ENCODE measurements at places on chromosomes 4 and X.
A peak's percentile ranks its signal among the peaks of the same experiment; 100 is the strongest.

- no peak for DNase-seq
Observed at GRCh38 chr4:35966566-35966965, 277.7 kb downstream of the ARAP2 start.

- no peak for DNase-seq
Observed at GRCh38 chrX:132231587-132231986, 12.3 kb upstream of the RAP2C start.

- DNase-seq, result no peak
Observed at GRCh38 chr4:147816382-147817254, 84.7 kb downstream of the ARHGAP10 start.

DNA sequence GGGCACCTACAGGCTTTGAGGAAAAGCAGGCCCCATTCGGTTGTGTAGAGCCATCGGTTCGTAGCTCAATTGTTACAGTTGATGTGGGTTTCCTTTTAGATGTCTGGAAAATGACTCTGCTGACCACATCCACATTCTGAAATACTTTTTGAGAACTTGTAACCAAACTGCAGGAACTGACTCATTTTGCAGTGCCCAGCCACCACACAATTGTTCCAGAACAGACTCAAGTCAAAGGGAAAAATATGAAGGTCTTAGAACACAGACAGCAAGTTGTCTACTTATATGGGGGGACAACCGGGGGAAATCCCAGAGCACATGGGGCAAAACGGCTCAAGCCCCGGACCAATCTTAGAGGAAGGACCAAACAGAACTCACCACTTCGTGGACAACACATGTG, 557.6 kb upstream of the DIPK2B start:
- DNase-seq, result peak; percentile 16

DNA sequence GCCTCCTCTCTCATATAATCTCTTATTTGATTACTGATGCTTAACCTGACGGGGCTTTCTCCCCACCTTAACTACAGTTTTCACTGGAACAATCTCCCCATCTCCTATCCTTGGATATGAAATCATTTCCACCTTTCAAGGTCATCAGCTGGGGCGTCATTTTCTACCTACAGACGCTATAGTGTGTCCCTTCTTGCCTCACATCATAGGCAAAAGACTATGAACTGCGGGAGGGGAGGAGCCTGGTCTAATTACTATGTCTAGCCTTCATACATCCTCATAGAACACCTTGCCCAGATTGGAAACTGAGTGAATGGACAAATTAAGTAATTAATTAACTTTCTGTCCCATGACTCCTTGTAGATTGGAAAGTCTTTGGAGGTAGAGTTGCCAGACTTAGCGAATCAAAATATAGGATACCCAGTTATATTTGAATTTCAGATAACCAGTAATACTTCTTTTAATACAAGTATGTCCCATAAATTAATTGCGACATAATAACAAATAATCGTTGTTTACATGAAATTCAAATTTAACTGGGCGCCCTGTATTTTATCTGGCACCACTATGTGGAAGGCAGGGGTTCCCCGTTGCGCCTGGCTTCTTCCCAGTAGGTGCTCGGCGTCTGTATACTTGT, 752 bp upstream of the ATP6AP2 start:
- DNase-seq, result no peak

DNA sequence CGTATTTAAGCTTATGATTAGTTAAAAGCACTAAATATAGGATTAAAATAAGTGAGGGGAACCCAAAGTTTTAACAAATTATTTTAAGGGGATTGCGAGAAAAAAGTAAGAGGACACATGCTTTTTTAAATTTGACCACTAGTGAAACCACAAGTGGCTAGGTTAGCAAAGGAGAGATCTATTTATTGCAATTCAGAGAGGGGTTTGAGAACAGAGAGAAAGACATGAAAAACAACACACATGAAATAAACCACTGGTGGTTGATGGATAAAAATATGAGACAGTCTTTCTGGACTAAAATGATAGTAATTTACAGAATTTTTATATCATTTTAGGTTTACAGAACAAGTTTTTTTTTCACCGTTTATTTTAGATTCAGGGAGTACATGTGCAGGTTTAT, 11.8 kb downstream of the SLC25A14 start:
- DNase-seq, result no peak

DNA sequence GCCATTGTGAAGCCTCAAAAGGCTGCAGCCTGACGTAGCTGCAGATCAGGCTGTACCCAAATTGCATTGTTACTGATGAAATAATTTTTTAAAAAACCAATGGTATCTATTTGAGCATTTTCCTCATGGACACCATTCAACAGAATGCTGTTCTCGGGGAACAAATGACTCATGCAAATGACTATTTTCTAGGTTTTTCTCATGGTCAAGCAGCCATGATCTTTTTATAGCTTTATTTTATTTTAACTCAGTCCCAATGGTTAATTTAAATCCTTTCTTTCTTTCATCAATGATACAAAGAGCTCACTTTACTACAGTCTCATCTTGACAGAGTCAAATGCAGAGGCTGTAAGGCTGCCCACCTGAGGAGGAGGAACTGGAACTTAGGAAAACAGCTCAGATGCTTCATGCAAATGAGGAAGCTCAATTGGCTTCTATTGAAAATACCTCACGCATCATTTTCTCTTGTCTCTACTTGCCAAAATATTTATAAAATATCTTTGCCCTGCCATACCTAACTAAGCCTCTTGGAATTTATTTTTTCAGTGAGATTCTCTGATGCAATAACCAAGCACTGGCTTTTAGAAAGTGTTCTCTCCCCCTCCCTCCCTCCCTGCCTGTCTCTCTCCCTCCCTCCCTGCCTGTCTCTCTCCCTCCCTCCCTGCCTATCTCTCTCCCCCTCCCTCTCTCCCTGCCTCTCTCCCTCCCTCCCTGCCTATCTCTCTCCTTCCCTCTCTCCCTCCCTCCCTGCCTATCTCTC, 81.0 kb downstream of the SORBS2 start:
- no peak for DNase-seq

DNA sequence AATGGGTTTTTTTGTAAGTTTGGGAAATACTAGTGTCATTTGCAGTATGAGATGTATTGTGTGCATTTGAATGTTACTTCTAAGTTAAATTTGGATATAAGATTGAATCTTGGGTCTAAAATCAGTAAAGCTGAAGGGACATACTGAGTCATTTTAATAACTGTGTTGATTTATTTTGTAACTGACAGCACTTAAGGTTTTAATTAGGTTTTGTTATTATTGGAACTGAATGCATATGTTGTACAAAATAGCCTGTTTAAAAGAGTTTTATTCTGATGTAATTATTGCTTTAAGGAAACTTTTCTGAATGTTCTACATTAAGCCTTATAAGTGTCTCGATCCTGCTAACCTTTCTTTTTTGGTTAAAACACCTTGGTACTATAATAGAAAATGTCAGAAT, 396.6 kb downstream of the MAPK10 start:
- no peak for DNase-seq

GRCh38 chr4:13694256-13694655, 66.7 kb upstream of the BOD1L1 start:
- DNase-seq, result no peak

- DNase-seq, result no peak
Observed at GRCh38 chr4:8280158-8280875, 10.8 kb downstream of the HTRA3 start.

- DNase-seq, result no peak
Observed at GRCh38 chrX:95346856-95347255, 1337.8 kb upstream of the DIAPH2 start.

DNA sequence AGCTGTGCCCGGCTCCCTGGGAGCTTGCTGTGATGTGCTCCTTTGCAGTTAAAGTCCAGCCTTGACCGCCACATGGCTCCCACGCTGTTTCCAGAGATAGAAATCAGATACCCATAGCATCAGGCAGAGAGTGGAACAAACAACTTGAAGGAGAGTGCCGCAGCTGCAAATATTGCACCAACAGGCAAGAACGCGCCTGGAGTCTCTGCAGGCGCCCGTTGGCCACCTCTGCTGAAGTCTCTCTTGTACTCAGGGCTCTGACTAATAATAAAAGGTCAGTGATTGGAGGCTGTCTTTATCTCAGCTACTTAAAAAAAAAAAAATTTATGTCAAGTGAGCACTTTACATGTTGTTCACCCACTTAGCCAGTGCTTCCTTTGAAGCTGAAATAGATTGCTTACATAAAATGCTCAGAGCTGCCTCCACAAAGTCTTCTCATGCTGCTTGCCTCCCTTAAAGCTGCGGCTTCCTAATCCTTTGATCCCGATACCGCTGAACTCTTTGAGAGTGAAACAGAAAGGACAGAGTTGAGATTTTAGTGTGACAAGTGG, 30.9 kb upstream of the TENM3 start:
- DNase-seq, result no peak

DNA sequence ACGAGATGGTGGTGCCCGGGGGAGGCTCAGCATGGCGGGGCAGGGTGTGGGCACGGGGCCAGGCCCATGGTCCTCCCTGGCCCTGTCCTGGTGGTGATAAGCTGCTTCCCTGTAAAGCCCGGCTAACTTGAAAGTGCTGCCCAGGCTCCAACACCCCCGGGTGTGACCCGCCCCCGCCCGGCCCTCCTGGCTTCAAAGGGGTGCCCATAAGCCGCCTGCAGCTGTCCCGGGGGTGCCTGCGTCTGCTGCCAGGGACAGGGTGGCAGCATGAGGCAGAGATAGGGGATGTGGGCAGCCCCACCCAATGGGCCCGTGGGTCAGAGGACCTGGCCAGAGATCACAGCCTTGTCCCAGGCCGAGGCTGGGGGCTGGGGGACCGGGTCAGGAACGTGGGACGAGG, 18.1 kb downstream of the FGFRL1 start:
- DNase-seq, result no peak

DNA sequence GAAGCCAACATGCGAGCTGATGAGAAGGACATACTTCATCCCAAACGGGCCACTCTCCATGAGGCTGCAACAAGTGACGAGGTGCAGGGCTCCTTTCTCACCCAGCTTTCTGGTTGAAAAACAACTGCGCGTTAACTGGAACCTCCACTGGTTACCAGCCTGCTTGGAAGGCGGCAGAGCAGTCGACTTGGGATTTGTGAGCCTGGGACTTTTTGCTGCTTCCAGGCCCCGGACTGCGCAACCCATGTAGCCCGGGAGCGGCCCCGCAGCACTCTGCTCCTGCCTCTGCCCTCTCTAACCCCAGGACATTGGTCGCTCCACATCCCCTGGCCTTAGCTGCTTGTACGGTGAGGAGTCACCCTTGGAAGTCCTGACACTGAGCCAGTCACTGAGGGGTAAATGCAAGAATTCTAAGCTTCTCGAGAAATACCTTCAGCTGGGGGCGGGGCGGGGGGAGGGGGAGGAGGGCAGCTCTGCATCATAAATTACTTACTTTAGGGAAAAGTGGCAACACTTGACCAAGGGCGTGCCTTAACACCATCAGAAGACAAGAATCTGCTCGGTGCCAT, 72.7 kb downstream of the MTMR1 start:
- no peak for DNase-seq

DNA sequence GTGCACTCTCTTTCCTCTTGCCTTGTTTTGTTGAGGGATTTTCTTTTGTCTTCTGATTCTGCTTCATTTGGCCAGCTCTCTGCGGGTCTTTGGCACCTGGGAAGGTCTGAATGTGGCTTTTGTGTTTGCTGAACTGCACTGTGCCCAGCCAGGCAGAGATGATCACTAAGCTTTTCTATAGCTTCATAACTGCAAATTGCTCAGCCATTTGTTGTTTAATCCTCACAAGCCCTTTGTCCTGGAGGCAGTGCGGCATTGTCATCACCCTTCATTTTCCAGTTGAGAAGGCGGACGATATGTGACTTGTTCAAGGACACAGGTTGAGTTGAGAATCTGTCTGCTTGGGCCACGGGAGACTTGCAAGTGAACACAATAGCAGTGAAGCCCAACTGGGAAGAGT, 46.0 kb upstream of the SFRP2 start:
- DNase-seq, result no peak

DNA sequence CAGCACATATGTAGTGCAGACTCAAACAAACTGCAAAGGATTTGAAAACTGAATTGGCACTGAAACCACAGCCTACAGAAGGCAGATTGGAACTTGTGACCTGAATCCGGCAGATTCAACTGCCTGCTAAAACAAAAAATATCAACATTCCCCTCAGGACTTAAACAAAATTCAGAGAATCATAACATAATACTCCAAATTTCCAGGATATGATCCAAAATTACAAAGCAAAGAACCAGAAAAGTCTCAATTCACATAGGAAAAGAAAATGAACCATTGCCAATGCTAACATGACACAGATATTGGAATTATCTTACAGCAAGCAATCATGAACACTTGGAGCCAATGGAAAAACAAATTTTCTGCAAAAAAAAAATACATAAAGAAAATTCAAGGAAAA, 250.4 kb downstream of the PRDM5 start:
- DNase-seq, result no peak

- no peak for DNase-seq
Observed at GRCh38 chr4:95462921-95463320, 85.9 kb downstream of the UNC5C start.

- DNase-seq, result no peak
Observed at GRCh38 chr4:54054501-54054900, 9.9 kb downstream of the CHIC2 start.

DNA sequence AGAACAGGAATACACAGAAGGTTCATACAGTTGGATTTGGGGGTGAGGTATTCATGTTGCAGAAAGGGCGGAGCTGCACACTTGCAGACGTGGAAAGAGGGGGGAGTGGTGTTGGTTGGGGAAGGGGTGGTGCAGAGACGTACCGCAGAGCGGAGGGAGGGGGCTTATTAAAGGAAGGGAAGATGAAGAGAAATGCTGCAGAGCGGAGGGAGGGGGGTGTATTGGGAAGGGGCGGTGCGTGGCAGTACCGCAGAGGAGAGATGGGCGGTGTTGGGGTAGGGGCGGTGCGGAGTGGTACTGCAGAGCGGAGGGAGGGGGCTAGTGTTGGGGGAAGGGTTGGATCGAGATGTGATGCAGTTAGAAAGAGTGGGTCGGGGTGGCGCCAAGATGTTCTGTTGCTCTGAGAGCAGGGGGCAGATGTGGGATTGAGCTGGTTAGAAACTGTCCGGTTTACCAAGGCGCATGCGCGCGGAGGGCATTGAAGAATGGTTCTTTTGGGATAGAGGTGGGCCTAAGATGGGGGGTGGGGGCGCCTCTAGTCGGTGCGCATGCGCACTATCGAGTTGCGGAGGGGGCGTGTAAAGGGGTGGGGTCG, 900 bp downstream of the TRO start:
- peak; percentile 63 for DNase-seq

DNA sequence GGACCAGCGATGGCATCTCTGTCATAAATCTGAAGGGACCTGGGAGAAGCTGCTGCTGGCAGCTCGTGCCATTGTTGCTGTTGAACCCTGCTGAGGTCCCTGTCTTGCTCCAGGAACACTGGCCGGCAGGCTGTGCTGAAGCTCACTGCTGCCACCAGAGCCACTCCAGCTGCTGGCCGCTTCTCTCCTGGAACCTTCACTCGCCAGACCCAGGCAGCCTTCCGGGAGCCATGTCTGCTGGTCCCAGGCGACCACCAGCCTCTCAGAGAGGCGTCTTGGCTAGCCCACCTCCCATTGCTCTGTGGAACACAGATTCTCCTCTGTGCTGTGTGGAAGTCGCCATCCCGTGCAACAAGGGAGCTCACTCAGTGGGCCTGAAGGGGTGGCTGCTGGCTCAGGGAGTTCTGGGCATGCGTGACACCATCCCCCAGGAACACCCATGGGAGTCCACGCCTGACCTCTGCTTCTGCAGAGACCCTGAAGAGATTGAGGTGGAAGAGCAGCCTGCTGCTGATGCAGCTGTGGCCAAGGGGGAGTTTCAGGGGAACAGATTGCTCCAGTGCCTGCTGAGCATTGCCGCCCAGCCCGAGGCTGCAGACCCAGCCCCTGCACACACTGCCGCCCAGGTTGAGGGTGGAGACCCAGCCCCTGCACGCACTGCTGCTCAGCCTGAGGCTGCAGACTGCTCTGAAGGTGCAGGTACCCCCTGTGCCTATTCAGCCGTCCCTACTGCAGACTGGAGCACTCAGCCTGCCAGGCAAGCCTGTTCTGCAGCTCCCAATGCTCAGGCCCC, 33.1 kb upstream of the CYP4V2 start:
- no peak for DNase-seq

- DNase-seq, result no peak
Observed at GRCh38 chrX:10467793-10468192, 152.6 kb downstream of the MID1 start.
